C1 segment of cervical spinal cord (tissue), 14 donors: ENCODE measurements at places on chromosomes 13 and 19.

DNA sequence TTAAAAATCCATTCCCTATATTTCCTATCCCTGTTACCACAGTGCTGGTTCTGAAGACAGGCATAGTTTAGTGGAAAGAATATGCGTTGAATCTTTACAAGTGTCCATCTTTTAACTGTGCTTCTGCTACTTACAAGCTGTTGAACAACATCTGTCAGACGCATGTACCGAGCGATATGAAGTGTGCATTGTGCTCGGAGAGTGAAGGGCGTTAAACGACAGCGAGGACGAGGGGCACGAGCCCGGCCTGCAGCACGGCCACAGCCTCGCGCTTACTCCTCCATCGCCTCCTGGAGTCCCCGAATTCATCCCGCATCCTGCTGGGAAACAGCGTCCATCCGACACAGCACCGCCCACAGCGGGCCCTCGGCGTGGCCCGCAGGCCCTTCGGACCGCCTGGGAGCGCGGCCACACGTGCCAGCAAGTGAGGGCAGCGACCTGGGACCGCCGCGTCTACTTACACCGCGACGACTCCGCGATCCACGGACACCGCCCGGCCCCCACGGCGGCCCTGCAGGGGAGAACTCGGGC, 514 bp downstream of the PCID2 start:
- DNase-seq, result no peak

DNA sequence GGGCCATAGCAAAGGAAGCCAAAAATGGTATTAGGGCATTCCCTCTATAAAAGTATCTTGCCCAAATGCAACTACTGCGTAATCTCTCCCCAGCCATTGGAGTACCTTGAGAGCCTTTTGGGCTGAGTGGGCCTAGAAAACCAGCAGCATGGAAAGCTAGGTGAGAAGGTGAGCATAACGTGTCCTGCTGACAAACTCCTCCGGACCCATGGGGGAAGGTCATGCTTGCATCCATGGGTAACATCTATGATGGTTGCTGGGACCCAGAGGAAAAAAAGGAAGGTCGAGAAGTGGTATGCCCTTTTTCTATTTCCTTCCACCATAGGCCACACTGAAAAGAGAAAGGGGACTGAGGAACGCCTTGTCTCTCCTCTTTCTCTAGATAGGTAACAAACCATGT, 57.4 kb downstream of the ZNF728 start:
- DNase-seq, result no peak

- no peak for DNase-seq
These were observed 218.1 kb downstream of the SHISA2 start for GRCh38 chr13:25833761-25834160.

DNA sequence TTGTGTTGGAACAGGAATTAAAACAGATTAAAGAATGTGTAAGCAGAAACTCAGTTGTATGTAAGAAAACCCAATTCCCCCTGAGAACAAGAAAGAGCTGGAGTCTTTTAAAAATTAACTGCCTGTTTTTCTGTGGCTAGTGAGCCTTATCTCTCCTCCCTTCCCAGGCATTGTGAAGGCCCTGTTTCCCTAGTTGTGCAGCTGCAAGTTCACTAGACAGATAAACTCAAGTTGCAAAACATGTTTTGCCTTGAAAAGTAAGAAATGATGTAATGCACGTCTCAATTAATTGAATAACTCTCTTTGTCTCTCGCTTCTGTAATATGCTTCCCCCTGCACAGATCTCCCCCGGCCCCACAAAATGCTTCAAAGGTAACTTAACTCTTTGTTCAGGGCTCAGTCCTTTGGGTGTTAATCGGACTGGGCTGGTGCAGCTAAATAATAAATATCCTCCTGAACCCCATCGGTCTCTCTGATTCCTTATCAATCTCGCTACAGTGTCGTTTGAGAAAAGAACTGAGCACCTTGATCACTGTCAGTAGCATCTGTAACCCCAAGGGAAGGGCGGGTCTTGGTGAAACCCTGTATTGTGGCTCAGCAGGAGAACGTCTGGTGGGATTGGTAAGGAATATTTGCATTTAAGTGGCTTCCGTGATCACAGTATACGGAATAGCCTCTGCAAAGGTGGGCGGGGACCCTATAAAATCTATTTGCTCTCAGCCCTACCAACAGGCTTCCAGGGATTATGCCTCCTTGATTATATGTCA, 1.6 kb upstream of the ZNF556 start:
- no peak for DNase-seq

DNA sequence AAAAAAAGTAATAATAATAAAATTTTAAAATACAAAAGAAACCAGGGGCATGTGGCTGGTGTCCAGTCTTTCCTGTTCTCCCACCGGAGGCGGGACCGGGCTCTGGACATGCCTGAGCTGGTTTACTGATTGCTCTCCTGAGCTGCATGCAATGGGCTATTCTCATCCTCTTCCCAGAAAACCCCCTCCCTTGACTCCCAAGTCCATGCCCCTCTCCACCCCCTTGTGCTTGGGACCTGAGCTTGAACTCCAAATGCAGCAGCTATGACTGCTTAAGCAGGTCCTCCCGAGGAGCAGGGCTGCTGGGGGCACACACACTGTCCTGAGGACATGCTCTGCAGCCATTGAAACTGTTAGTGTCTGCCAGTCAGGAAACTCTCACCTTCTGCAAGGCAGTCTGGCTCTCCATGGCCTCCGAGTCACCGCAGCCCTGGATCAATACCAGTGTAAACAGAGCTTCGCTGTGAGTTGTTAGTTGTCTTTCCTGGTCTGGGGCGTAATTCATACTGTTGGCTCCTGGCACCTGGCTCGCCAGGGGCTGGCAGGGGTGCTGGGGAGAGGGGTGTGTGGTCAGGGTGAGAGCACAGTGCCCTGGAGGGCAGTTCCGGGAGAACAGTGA, 41.6 kb upstream of the CHST8 start:
- DNase-seq, result no peak

DNA sequence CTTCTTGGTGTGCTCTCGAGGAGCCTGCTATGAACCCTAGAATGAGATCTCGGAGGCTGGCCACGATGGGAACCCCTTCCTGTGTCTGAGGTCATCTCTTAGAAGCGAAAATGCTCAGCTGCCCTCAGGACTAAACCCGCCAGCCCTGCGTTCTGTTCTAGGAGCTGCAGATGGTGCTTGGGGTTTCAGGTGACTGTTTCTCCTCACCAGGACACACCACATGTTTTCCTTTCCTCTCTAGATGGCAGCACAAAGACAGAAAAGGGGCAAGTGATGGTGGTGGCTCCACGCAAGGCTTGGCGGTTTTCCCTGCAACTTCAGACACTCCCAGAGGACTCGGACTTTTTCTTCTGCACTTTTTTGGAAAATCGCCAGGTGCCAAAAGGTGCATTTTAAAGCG, 60.1 kb downstream of the RNASEH2B start:
- DNase-seq, result no peak

GRCh38 chr13:27842571-27842970, 50.3 kb downstream of the GSX1 start:
- no peak for DNase-seq

- peak; percentile 47 for DNase-seq
These were observed 14.4 kb downstream of the CCDC124 start for GRCh38 chr19:17946965-17947784.

DNA sequence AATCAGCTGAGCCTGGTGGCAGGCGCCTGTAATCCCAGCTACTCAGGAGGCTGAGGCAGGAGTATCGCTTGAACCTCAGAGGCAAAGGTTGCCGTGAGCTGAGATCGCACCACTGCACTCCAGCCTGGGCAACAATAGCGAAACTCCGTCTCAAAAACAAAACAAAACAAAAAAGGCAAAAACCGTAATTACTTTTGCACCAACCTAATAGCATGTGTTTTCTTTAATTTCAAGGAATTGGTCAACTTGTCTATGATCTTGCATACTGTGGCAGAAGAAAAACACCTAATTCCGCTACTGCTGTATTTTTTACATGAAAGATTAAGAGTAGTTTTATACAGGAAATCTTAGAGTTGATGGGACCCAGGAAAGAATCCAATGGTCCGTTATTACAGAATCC, 241.2 kb downstream of the COL4A1 start:
- no peak for DNase-seq

GRCh38 chr13:31227063-31227462, 27.3 kb downstream of the B3GLCT start:
- DNase-seq, result no peak

DNA sequence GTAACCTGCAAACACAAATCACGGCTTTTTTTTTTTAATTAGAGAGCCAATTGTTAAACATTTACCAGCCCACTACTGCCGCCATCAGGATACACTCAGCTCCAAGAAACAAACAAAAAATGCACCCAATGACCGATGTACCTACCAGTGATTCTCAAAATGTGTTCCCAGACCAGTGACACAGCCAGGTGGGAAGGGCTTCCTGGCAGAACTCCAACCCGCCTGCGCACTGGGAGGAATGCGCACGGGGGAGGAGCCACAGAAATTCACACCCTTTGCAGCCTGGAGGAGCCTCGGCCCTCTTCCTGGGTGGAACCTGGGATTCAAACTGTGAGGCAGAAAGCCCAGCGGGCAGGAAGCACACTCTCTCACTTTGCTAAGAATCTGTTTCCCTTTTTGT, 255.9 kb downstream of the TBC1D4 start:
- no peak for DNase-seq

- DNase-seq, result no peak
These were observed 12.4 kb downstream of the ZNF552 start for GRCh38 chr19:57802269-57802668.

GRCh38 chr13:45737571-45738017, 35.5 kb downstream of the CBY2 start:
- DNase-seq, result no peak

GRCh38 chr13:85709721-85710120, 89.5 kb downstream of the SLITRK6 start:
- DNase-seq, result no peak

DNA sequence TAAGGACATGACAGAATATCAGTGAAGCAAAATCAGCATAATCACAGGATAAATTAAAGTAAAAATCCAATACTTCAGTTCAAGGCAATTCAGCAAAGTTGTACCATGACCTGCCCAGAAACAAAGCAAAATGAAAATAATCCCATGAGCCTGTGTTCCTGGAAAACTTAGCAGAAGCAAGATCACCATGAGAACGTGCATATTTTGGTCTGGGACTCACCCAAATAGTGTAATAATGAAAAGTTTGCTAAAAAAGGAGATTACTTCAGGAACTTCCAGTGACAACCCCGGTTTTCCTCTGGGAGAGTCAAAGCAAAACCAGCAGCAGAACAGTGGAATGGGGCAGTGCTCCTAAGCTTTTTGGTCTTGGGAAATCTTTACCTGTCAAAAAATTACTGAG, 14.9 kb upstream of the RPL21 start:
- no peak for DNase-seq

DNA sequence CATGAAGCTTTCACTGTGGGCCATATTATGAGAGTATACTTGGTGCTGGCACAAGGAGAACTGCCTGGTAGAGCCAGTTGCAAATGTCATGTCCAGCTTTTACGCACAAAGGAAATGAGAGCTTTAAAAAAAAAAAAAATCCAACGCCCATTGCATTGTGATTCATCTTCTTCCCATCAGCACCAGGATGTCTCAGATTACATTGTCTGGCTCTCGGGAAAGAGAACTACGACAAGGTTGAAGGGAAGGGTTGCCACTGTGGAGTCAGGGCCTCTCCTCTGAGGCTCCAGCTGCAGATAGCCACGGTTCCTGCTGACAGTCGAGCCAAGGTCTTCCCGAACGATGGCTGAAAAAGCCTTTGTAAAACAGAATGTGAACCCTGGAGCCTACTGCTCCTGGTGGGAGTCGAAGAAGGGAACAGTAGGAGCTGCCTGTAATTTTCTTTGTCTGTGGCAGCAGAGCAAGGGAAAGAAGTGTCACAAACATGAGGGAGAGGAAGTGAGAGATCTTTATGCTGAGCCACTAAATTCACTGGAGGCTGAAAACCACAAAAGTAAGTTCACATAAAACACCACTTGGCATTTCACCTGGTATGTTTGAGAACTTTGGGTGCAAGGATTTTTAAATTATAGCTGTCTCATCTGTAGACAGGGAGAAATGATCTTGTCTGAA, 704.7 kb downstream of the DIAPH3 start:
- DNase-seq, result no peak
